ENCODE measurements at places on chromosomes 13 and 19.

- no peak for DNase-seq
These were observed 326.6 kb downstream of the NDFIP2 start for GRCh38 chr13:79807554-79807953.

DNA sequence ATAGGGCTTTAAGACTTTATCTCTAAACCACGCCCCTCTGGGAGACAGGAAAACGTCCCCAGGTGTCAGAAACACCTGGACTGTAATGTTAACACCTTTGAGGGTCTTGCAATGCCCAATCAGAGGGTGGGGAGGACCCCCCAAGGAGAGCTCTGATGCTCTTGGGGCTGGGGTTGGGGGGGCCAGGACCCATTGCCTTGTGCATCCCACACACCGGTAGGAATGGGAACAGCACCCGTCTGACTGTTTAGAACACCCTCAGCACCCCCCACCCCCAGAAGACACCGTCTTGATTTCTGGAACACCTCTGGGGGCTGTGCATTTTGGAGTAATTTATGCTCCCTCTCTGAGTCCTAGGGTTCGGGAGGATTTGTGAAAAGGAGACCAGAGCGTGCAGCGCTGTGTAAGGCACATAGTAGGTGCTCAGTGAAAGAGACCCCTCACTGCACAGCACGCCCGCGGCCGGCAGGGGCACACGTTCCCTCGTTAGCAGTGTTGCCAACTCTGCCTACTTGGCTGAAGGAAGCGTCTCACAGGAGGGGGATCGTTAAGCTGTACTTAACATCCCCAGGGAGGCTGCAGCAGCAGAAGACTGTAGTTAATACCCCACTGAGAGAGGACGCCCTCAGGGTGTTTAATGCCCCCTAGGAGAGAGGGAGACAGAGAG, 2.8 kb upstream of the ERFL start:
- no peak for DNase-seq

DNA sequence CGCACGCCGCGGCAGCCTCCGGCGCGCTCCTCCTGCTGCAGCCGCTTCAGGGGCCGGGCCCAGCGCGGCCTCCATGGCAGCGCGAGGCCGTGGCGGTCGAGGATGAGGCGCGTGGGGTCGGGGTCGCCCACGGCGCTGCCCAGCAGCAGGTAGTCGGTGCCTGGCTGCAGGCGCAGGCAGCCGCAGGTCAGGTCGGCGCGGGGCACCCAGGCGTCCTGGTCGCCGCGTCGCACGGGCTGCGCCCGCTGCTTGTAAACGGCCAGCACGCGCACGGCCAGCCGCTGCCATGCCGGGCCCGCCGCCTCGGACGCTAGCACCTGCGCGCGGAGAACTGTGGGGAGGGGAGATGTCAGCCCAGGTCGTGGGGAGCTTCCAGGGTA, 11.1 kb downstream of the NTN5 start:
- no peak for DNase-seq

GRCh38 chr13:95858286-95859075, 181.5 kb downstream of the DNAJC3 start:
- no peak for DNase-seq

DNA sequence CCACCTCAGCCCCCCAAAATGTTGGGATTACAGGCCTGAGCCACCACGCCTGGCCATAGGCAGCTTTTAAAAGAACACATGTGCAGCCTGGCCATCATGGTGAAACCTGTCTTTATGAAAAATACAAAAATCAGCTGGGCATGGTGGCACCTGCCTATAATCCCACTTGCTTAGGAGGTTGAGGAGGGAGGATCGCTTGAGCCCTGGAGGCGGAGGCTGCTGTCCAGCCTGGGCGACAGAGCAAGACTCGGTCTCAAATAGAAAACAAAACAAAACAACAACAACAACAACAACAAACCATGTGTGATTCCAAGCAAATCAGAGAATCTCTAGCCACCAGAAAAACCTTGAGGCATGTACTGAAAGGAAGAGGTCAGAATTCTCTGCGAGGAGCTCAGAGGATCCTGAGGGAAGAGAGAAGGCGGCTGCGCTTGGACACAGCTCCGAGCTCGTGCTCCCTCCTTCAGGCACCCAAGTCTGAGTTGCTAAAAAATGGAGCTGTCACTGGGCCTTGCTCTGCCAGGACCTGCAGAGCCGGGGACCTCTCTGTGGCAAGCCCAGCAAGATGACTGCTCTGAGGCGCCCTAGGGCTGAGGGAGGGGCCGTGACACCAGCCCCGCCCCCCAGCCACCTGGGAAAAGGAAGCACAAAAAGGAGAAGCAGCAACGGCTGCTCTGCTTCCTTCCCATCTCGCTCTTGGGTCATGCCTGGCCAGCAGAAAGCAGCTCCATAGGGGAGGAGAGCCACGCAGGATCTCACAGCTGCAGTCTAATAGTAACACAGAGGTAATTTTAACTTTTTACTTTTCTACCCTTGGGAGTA, at the start of gene ARL11:
Gene ARL11, plus strand, starts transcription at position 677 of the 822 bp plus-strand sequence. CDS start 1,941 bp downstream, outside the sequence.
- peak; percentile 17 for DNase-seq

GRCh38 chr13:64801768-64802167, 2428.4 kb downstream of the PCDH9 start:
- no peak for DNase-seq

DNA sequence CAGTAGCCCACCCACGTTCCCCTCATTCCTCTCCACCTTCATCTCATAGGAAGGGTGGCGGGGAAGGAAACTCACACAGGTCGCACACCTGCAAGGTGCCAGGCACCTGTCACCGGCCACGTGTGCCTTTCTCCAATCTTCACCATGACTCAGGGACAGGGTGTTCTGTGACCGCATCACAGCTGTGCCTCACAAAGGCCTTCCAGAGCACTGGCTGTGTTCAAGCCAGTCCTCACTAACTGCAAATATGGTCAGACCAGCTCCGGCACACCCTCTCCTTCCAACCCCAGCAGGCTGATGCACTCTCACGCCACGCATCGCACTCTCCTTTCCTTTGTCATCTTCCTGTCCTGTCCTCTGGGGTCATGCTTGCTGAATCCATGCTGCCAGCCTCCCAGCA, 415.9 kb downstream of the IRS2 start:
- no peak for DNase-seq

- no peak for DNase-seq
These were observed 872.3 kb downstream of the SLITRK1 start for GRCh38 chr13:83009987-83010386.

DNA sequence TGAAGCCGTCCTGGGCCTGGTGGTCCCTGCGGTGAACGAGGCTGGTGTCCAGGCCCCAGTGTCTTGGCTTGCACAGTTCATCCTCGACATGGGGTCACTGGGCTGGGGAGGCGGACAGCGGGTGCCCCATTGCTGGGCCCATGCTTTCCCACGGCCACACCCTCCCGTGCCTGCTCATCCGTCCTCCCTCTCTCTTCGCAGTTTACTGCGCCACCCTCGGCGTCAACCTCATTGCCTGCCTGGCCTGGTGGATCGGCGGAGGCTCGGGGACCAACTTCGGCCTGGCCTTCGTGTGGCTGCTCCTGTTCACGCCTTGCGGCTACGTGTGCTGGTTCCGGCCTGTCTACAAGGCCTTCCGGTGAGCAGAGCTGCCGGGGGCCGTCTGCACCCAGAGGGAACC, 12.7 kb downstream of the ADAT3 start:
- no peak for DNase-seq

- no peak for DNase-seq
These were observed 50.5 kb upstream of the UBE2L5 start for GRCh38 chr13:30371649-30372265.

- DNase-seq, result no peak
These were observed 55.5 kb upstream of the URI1 start for GRCh38 chr19:29886586-29886985.

- DNase-seq, result no peak
These were observed 241.1 kb upstream of the ATXN8OS start for GRCh38 chr13:69866555-69866954.

GRCh38 chr13:100512422-100512821, 76.2 kb downstream of the GGACT start:
- no peak for DNase-seq

GRCh38 chr13:73720216-73720840, 413.9 kb downstream of the KLF12 start:
- no peak for DNase-seq

GRCh38 chr13:25762795-25763377, 288.9 kb downstream of the SHISA2 start:
- no peak for DNase-seq

GRCh38 chr13:27176470-27177410, 5.1 kb upstream of the USP12 start:
- DNase-seq, result no peak

GRCh38 chr13:113862931-113863523, 849 bp downstream of the GAS6 start:
- no peak for DNase-seq

DNA sequence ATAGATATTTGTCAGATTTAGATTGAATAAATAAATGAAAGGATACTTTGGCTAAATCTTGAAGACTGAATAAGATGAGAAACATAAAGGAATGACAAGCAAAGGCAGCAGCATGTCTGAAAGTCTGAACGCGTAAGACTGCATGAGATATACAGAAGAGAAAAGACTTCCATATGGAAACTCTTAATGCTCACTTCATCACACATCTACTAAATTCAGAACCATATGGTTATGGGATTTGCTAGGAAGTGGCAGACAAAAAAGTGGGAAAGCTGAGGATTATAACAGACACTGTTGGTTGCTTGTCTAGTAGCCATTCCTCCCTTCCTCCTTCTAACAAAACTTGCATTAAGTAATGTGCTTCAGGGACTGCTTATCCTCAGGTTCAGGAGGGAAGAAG, 446.7 kb downstream of the KCTD12 start:
- no peak for DNase-seq

DNA sequence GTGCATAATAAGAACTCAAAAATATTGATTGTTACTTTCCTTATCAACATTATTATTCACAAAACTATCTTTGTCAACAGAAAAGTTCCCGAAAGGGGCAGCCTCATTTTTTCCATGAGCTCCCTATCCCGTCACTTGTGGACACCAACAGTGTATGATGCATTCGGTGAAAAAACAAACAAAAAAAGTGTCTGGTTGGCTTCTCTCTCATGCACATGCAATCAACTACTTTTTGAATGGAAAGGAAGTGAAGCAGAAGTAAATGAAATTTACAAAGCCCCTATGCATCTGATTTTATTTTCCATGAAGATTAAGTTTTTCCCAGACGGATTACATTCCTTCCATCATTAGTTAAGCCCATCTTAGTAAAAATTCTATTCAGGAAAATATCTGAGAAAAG, 526.9 kb downstream of the RFC3 start:
- DNase-seq, result no peak

GRCh38 chr19:953445-954271, 27.8 kb downstream of the ARID3A start:
- no peak for DNase-seq

- no peak for DNase-seq
These were observed 7.5 kb upstream of the OR10H5 start for GRCh38 chr19:15779756-15780476.

DNA sequence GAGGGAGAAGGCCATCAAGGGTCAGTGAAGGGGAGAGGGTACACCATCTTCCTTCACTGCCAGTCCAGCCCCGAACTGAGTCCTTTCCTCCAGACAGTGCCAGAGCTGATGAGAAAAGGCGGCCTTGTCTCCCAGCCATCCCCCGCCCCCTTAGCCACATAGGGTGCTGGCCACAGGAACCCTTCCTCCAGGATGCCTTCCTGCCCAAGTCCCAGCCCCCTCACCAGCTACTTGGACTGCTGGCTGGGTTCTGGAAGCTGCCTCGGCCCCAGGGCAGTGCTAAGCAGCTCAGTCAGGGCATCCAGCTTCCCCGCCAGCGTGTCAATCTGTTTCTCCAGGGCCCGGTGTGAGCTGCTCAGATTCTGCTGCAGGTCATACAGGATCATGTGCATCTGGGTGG, 12.6 kb upstream of the SMG9 start:
- no peak for DNase-seq

DNA sequence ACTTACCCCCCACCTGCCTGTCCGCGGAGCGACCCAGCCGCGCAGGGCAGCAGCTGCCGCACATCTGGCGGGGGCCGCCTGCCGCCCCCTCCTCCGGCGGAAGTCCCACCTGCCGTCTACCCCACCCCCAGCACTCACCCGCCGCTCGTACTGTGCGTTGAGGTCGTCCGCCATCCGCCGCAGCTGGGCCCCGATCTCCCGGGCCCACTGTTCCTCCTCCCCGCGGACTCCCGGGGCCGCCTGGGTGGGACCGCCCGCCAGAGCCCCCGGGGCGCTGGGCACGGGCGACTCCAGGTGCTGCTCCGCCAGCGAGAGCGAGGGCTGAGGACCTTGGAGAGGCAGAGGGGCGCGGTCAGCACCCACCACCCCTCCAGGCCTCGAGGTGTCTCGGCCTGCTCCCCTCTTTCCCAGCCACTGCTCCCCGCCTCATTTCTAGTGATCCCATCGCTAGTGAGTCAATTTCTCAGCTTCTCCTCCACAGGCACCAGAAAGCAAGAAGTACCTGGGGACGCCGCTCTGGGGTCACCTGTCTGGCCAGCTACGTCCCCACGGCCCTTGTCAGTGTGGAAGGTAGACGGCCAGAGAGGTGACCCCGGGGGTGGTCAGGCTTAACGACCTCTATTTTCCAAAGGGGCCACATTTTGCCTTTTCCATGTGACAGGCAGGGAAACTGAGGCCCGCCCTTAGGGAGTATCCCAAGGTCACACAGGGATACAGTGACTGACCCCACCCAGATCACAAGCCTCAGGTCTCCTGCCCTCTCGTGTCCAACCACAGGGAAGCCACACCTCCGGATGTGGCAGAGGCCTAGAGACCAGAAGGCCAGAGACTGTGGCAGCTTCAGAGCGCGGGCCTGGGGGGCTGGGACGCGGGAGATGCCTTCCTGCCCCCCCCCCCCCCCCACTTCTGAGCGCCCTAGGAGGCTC, 4.3 kb downstream of the BBC3 start:
- no peak for DNase-seq

GRCh38 chr19:7980635-7981121, 24.8 kb downstream of the ELAVL1 start:
- DNase-seq, result no peak

- no peak for DNase-seq
These were observed 1.0 kb downstream of the CEBPA start for GRCh38 chr19:33301144-33301899.

- no peak for DNase-seq
These were observed 1328.8 kb downstream of the OLFM4 start for GRCh38 chr13:54357284-54357933.

- peak; percentile 14 for DNase-seq
These were observed 232.5 kb downstream of the SLC7A1 start for GRCh38 chr13:29362849-29363604.

GRCh38 chr13:94548821-94549231, 47.1 kb downstream of the TGDS start:
- no peak for DNase-seq

GRCh38 chr13:41516760-41517159, 59.4 kb downstream of the RGCC start:
- DNase-seq, result no peak

DNA sequence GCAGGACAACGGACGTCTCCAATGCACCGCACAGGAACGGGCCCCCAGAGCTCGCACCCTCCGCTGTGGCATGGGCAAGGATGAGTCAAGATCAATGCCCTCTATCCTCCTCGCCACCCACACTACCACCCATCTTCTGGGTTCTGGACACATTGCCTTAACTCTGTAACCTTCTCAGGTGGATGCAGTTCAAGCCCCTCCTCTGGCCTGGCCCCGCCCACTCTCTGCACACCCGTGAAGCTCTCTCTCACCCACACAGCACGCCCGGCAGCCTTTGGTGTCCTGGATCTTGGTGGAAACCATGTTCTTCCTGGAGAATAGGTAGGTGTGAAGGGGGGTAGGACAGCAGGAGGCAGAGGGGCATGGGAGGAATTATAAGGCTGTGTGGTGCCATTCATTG, 20.7 kb downstream of the MAP4K1 start:
- no peak for DNase-seq

- no peak for DNase-seq
These were observed 56.4 kb upstream of the GJB6 start for GRCh38 chr13:20288561-20288960.
